Hippocampal formation (tissue), 2 donors: ENCODE measurements at places on chromosomes 6 and 20.

DNA sequence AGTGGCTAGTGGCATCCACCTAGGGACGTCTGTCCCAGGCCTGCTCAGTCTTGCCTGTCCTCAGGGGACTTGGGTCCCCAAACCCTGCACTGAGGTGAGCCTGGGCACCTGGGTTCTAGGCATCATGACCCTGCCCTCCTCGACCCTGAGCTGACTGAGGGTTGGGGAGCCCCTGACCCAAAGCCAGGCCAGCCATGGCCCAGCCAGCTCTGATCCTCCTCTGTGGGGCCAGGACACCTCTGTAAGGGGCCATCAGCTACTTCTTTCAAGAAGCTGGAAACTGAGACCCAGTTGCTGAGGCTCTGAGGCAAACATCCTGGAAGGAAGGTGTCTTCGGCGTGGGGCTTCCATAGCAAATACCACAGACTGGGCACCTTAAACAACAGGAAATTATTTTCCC, 329.3 kb downstream of the QKI start:
- DNase-seq, result no peak

GRCh38 chr20:25686081-25687067, 10.3 kb downstream of the ZNF337 start:
- no peak for DNase-seq

GRCh38 chr6:113820761-113821160, 36.4 kb upstream of the MARCKS start:
- DNase-seq, result no peak

- DNase-seq, result no peak
Measured at GRCh38 chr20:58839474-58839874, 11.2 kb downstream of the GNAS-AS1 start.

GRCh38 chr6:56958481-56958880, 3.6 kb downstream of the BEND6 start:
- no peak for DNase-seq
